ENCODE measurements at places on chromosomes 13 and 19. TPM values are rescaled to one million over a fixed set of nuclear protein-coding genes. Genes with fewer than 3 reads are reported as not detected.

Gene AP1M1
- 8.9 TPM for polyA plus RNA-seq

Gene LAIR1
- not detected for polyA plus RNA-seq

Gene MBD3L5
- not detected for polyA plus RNA-seq

Gene CCDC70
- polyA plus RNA-seq = not detected

Gene ZNF528
- polyA plus RNA-seq = 41.8 TPM

Gene PBX4
- not detected for polyA plus RNA-seq

Gene CD33
- polyA plus RNA-seq = not detected
